Fibroblast of the conjunctiva (primary cell): ENCODE measurements at places on chromosomes 2 and 18.

DNA sequence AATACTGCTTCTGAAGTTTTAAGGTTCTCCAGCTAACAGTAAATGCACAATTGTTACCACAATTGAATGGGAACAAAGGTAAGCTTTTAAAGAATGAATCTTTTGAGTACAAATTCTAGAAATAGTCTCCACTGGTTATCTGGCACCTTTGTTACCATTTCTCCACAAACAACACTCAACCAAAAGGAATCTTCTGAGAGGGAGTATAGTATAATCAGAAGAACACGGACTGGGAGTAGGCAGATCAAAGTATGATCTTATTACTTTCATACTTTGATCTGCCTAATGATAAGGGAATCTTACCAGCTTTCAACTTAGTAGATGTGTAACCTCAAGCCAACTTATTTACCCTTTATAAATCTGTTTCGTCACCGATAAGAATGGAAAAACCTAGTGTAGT lies 1.4 kb downstream of the CEP76 start:
- no peak for DNase-seq

GRCh38 chr2:128686881-128687555 lies 368.4 kb upstream of the HS6ST1 start:
- DNase-seq = no peak

DNA sequence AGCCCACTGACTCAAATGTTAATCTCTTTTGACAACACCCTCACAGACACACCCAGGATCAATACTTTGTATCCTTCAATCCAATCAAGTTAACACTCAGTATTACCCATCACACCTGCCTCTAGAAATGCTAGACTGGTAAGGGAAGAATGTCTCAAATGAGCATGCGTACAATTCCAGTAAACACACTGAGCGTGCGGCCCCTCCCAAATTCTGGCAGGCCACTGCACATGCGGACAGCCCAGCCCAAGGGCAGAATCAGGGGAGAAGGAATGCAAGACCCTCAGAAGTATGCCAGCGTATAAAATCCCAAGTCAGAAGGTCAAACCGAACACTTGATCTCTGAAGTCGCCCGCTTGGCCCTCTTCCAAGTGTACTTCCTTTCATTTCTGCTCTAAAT lies 7.6 kb upstream of the EMILIN2 start:
- no peak for DNase-seq

- DNase-seq = no peak
Measured at GRCh38 chr18:74524097-74524496, 10.2 kb upstream of the CNDP1 start.

DNA sequence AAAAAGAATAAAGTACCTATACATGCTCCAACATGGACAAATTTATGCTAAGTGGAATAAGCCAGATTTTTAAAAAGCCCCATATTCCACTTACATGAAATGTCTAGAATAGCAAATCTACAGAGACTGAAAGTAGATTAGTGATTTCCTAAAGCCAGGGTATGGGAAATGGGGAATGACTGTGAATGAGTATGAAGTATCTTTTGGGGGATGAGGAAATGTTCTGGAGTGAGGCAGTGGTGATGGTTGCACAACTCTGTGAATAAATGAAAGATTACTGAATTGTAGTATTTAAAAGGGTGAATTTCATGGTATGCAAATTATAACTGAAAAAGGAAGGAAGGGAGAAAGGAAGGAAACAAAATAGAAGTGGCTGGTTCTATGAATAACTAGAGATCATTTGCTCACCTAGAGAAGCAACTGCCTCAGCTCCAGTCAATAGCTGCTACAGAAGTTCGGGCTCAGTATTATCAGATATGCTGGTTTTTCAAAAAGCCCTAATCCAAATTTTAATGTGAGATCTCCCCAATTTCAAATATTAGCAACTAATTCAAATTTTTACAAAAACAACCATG lies 39.3 kb downstream of the MAP3K2 start:
- no peak for DNase-seq

DNA sequence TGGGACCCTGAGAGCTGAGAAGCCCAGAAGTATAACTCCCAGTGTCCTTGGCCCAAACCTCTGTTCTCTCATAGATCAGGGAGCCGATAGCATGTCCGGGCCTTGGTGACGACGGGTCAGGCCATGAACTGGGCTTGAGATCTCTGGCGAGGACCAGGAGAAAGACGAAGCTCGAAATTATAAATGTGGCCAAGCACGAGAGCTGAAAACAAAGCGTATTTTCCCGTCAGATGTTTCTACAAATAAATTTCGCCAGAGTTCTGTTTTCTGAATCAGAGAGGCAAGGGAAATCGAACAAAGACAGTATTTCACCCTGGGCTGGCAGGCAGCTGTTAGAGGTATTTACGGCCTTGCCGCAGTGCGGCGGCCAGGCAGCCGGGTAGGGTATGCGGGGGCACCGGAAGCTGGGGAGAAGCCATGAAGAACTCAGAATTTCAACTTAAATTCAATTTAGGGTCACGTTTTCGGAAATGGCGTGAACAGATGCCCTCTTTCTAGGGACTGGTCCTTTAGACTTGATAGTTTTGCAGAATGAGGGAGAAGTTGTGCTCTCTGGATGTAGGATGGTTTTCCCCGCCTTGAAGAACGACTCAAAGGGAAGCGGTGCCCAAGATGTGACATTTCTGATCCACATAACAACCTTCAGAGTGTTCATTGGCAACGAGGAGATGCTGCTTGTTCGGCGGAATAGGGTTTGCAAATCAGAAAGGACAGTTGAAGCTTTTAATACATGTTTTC lies 9.6 kb downstream of the HOXD8 start:
- no peak for DNase-seq

DNA sequence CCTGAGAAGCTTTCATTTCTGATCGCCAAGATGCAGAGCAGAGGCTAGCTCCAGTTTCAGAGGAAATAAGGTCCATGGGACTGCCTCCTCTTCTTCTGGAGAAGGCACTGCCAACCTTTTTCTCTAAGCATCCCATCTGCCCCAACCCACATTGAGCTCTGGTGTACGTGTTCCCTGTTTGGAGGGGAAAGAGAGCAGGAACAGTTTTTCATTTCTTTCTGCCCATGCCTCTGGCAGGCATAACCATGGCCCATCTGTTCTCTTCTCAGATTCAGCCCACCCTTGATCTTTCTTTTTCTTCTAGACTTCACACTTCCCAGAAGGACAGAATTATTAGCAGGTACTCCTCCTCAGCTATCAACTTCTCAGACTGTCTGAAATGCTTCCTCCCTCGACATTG lies 1110.3 kb upstream of the KLHL29 start:
- no peak for DNase-seq

DNA sequence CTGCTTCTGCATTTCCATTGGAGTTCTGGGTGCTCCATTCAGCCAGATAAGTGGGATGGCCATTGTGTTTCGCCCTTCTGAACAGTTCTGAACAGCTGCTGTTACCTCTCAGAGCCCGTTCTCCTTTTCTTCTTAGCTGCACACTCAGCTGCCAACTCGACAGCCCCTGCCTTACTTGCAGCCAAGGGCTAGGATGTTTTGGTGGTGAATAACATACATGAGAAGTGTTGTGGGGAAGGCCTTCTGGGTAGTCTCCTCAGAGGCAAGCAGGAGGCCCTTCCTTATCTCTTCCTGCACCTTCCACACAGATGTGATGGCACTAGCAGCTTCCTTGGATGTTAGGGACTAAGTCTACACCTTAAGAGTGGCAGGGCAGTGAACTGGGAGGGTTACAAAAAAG lies 138.4 kb upstream of the NOSTRIN start:
- no peak for DNase-seq

DNA sequence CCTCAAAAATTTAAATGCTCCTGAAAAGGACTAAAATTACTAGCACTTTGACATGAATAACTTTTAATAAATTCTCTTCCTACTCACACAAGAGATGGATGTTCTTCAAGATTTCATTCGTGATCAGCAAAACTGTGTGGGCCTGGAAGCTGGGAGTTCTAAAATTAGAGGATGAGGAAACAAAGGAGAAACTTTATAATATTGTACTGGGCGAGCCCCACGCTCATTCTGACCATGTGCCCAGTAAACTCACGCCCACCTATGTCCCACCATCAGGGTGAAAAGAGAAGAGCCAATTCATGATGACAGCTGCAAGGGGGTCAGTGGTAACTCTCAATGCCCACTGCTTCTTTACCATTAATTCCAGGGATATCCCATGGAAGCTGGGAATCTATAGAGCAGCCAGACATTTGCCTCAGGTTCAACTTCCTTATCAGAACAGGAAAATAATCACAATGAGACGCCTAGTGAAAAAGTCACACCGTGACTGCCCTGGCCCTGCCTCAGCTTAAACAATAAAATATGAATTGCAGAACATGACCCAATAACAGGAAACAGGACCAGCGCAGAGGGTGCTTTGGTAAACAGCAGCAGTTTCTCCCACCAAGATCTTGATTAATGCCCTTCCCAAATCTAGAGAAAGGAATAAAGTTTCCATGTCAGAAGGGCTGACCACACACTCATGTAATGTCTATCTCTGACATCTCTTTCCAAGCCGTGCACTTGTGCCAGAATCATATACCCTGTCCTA lies 438.6 kb downstream of the TXNL1 start:
- DNase-seq = no peak

- no peak for DNase-seq
Measured at GRCh38 chr2:47715552-47715951, 67.4 kb upstream of the MSH6 start.

DNA sequence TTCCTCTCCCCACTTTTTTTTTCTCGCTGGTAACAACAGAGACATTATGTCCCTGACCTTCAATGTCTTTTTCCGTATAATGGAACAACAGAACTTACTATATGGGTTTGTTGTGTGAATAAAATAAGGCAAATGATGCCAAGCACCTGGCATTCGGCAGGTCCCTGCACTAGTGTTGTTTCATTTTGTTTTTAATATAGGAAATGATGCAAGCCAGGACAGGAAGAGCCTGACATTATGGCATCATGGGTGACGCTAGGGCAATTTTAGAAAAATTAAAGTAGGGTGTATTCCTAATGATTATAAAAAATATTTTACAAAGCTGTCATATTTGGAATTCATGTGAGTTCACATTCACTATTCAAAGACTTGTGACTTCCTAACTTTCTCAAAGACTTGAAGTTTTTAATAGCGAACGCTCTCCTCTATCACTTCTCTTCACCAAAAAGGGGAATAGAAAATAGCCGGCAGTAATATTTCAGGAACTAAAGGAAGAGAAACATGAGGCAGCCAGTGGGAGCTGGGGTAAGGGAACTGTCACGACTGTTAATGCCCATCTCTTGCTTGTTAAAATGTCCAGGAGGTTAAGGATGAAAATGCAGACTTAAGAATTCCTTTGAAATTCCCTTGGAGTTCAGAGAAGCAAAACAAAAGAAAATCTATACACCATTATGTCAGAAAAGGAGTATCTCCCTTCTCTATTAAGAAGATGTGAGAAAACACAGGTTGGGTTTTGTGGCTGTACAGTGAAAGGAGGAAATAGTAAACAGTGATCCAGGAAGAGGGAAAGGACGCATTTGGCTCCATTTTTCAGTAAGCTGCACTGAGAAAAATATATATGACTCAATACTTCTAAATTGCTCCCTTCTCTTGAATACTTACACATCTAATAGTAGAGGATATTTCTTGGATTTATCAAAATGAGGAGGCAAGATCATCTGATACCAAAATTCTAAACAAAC lies 60.2 kb downstream of the DPP4 start:
- no peak for DNase-seq
